ENCODE measurements at places on chromosomes 1 and 21.

DNA sequence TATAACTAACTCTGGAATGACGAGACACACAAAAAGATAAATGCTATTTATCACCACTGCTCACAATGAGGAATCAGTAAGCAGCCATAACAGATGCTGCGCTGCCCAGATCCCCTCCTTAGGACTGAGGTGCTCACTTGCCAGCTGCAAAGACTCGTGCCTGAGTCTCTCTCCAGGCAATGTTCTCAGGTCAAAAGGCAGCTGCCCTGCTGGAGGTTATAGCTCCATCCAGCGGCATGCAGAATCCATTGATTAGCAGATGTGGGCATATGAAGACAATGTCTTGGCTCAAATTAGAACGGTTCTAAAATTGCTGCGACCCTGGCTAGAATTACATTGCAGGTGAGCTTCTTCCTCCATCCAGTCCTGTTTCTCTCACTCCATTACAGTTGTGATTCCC lies 328.2 kb upstream of the CHRM3 start:
- DNase-seq: no peak

GRCh38 chr21:29091033-29091432 lies 17.6 kb upstream of the CCT8 start:
- peak; percentile 90 for DNase-seq

GRCh38 chr1:216457356-216457755 lies 34.1 kb upstream of the USH2A start:
- peak; percentile 62 for DNase-seq

- DNase-seq: no peak
These were observed 105.6 kb downstream of the NR5A2 start for GRCh38 chr1:200133123-200133522.

GRCh38 chr1:41767534-41768525 lies 150.9 kb downstream of the HIVEP3 start:
- DNase-seq: no peak

DNA sequence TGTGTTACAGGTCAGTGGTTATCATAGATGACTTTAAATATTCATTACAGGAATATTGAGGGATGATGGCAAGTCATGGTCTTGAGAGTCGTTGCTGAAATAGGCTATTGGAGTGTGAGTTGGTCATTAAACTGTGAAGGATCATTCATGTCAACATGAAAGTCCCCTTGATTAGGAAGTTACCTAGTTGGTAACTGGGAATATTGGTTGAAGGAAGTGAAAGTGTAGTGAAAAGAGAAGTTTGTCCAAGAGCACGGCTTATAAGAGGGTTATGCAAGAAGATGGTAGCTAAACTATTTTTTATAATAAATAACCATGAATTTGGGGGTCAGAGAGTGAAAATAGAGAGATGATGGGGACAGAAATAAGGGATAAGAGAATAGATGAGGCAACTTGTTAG lies 16.9 kb downstream of the CRB1 start:
- DNase-seq: no peak

DNA sequence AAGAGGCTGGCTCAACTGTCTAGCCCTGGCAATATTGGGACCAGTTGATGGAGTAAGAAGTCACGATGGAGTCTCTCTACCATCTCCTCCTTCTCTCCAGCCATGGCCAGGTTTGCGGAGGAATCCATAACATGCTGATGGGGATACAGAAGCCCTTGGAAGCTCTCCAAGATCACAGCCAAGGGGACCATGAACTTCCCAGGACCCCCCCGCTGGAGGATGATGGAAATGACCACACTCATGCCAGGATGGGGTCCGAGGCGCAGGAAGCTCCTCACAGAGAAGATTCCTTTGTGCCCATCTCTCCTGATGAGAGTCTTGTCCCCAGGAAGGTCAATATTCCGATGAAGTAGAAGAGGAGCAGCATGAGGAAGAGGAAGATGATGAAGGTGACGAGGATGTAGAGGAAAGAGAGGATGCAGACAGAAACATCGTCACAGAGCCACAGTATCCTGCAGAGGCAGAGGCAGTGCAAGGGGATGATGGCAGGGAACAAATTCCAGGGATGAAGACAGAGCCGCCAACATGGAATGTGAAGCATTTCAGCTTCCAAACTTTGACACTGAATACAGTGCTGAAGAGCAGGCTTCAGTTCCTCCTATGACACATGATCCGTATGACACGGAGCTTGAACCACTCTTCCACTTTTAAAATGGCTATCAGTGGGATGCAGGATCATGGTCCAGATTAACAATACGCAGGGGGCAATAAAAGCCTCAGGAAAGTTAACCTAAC lies 57.9 kb upstream of the EDN2 start:
- no peak for DNase-seq

- DNase-seq: no peak
These were observed 290.0 kb upstream of the RUNX1 start for GRCh38 chr21:35338881-35339632.

DNA sequence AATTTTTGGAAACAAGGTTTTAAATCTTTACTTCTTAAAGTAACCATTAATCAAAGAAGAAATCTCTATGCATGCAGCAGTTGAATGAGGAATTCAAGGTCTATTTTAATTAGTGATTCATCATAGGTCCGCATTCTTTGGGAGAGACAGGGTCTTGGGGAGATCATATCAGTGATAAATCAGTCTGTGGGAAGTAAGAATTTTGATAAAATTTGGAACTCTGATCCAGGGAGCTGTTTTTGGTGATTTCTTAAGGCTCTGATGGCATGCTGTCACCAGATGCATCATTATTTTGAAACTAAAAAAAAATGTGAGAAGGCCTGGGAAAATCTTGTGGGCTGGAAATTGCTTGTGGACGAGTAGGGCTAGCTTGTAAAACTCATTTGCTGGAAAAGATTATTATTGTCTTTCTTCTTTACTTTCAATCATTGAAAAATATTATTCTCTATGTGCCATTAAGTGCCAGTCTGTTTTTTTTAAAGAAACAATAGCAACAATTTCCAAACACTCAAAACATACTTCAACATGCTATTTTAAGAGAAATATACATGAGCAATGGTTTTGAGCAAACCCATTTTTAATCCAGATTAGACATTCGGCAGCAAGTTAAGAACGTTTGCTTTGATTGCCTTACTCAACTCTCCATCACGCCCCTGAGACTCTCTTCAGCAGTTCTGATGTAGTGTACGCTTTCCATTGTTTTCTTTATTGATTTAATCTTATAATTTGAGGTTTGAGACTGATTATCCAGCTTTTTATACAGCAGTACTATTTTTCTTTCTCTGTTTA lies 62.6 kb downstream of the ZBTB18 start:
- peak; percentile 59 for DNase-seq

DNA sequence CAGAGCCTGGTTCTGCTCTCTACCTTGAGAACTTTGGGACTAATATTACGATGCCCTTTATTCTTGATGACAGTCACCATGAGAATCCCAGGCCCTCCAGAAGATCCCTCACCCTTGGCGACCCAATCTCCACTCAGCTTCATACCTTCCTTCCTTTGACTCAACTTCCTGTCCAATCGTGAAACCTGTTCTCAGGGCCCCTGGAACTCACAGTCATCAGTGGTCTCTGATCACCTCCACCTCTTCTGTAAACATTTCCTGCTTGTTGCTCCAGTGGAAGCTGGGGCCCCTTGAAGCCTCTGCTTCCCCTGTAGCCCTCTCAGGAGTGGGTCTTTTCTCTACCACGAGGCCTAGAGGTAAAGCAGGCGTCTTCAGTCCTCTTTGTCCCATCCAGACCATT lies 79.1 kb downstream of the MRPS6 start:
- no peak for DNase-seq

GRCh38 chr1:242199776-242200458 lies 201.0 kb upstream of the MAP1LC3C start:
- no peak for DNase-seq

- no peak for DNase-seq
These were observed 591 bp downstream of the SHC1 start for GRCh38 chr1:154969860-154970452.
